ENCODE measurements at places on chromosomes 1 and 21.
A peak's percentile ranks its signal among the peaks of the same experiment; 100 is the strongest.

GRCh38 chr1:181452746-181453145 lies 30.6 kb upstream of the CACNA1E start:
- DNase-seq: no peak

- peak; percentile 89 for DNase-seq
Measured at GRCh38 chr1:62436466-62437272, at the start of gene USP1. Gene USP1 (plus strand): TSS chr1:62437049. CDS start chr1:62439868, 2,819 bp downstream.

- DNase-seq: no peak
Measured at GRCh38 chr1:6103854-6104530, 58.3 kb downstream of the KCNAB2 start.

- no peak for DNase-seq
Measured at GRCh38 chr1:223752721-223753515, 40.6 kb downstream of the CAPN2 start.

DNA sequence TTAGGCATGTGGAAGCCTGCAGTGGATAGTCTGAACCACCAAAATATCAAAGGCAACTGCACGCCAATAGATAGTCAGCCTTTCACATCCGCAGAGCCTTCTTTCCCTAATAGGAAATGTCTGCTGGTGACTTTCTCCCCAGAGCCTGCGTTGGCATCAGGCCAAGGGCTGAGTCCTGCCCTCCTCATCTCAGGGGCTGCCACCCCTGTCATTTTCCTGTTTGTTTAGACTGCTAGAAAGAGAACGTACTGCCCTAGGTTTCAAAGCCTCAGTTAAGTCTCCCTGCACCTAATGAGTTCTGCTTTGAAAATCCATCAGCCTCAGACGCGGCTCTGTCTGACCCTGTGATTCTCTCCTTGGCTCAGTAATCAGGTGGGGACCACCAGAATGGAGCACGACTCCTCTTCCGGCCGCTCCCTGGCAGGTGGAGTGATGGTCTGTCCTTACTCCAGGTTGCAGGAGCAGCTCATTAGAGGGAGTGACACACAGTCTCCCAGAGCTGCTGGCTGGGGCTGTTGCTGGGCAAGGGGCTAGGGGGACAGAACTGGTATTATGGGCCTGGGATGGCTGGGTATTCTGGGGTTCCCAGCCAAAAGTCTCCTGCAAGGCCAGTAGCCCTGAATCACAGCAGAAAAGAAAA lies 27.3 kb downstream of the STUM start:
- DNase-seq: no peak

DNA sequence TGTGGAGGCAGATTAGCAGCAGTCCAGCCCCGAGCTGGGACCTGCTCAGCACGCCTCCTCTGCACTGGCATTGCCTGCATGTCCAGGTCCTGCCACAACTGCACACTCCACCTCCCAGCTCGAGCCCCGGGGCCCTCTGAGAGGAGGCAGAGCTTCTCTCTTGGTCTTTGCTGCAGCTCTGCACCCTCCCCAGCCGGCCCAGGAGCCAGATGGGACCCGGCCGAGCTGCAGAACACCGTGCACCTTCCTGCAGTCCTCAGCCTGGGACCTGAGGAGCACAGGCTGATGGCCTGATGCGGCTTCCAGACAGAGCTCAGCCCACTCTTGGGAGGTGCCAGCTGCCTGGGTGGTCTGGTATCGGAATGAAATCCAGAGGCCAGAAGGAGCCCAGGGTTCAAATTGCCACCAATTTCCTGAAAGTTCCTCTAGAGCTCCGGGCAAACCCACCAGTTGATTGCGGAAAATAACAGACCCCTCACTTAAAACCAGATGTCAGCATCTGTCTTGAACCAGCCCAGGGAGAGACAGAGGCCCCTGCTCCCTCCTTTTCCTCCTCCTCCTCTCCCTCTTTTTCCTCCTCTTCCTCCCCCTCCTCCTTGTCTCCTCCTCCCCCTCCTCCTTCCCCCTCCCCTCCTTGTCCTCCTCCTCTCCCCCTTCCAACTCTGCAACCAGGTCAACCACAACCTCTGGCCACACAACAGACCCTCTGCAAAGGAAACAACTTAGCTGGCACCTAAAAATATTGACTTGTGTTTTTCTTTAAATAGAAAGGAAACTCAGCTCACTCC lies 10.6 kb upstream of the SPSB1 start:
- no peak for DNase-seq

DNA sequence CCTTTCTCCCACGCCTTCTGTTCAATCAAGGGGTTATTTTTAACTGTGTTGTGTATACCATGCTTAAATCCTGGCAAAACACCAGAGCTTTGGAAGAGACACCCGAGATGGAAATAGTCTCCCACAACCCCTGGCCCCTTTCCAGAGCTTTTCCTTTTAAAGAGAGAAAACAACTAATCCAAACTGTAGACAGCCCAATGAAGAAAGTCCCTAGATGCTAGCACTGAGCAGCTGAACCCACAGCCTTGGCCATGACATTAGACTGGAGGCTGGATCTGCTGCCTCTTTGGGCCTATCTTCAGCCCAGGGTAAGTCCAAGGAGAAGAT lies 64.9 kb upstream of the ARTN start:
- no peak for DNase-seq

Data from stimulated activated CD8-positive, alpha-beta memory T cell treated with anti-CD3 and anti-CD28 coated beads, Interleukin-4, amount 100 ng/mL, for 1 hour (primary cell).